ENCODE measurements at places on chromosomes 1 and 21. TPM values are rescaled to one million over a fixed set of nuclear protein-coding genes. Genes with fewer than 3 reads are reported as not detected.

Gene NUDT4B
- total RNA-seq = 0.78 TPM

DNA sequence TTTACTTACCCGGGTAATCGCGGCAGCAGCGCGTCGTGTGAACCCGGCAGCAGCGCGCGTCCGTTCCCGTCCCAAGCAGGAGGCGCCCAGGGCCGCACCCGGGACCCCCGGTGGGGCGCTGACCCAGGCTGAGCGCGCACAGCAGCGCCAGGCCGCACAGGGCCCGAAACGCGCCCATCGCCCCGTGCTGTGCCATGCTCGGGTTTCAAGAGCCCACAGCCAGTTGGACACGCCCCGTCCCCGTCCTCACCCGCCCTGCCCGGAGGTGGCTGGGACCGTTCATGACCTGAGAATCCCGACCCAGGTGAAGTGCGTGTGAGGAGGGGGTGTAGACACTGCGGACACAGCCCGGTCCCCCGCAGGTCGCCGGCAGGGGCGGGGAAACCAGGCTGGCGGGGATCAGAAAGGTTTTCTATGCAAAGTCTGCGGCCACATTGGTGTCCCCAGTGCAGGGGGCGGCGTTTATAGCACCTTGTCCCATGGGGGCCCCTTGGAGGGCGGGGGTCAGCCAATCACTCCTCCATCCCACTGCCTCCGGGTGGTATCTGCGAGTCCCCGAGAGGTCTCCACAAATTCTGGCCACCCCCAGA is at the start of gene TNFRSF18:
TSS of gene TNFRSF18 (minus strand) at position 217 of the 590 bp plus-strand sequence. CDS start at position 196, 21 bp downstream.
- DNase-seq = peak; percentile 47

Gene LRRC71
- not detected for total RNA-seq

DNA sequence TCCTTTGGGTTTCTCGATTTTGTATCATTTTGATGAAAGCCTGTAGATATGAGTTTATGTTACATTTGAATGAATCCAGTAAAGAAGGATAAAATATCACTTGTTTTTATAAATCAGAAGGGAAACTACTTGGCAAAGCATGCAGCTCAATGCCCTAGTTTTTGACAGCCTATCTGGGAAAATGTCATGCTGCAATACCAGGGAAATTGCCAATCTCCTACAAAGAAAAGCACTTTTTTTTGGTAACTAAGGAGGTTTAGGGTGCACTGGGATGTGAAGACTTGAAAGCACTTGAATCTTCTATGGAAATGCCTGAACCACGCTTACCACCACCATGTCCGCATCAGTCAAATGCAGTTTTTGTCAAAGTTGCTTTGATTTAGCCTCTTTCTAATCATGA is 446.9 kb upstream of the LRRC7 start:
- no peak for DNase-seq

DNA sequence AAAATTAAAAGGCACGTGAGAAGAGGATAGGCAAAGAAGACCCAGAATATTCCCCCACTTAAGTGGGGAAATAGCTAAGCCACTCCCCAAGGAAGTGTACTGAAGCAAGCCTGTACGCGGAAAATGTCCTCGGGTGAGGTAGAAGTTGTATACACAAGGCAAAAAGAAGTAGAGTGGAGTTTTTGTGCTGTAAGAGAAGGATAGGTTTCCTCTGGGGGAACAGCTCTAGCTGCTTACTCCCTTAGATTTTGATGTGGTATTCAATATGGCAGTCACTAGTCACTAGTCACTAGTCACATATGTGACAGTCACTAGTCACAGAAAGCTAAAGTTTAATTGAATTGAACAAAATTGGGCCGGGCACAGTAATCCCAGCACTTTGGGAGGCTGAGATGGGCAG is 7.6 kb downstream of the TXNIP start:
- no peak for DNase-seq

DNA sequence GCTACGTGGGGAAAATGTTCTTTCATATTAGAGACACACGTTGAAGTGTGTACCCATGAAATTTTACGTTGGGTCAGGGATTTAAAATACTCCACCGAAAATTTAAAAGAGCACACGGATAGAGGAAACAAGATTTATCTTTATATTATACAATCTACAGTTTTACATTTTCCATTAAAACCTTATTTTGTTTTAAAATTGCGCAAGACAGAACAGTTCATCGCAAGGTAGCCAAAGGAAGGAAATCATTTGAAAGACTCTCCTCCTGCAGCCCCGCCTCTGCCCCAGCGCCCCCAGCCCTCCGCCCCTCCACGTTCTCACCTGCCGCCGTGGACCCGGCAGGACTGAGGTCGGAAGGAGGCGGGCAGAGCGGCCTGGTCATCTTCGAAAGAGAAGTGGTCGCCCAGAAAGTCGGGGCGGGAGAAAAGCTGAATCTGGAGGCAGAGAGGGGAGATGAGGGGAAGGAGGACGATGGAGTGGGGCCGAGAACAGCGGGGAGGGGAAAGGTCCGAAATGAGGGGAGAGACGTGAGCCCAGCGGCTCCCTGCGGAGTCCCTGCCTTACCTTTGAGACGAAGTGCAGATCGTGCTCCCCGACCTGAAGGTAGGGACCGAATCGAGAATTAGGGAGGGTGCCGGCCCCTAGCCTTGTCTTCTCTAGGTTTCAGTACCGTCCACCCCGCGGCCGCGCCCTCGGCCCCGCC is 18.0 kb downstream of the CRYBG2 start:
- DNase-seq = no peak

All from Calu3 (cell line).